GM13976 (cell line): ENCODE measurements at places on chromosomes 7 and 10.
A peak's percentile ranks its signal among the peaks of the same experiment; 100 is the strongest.

DNA sequence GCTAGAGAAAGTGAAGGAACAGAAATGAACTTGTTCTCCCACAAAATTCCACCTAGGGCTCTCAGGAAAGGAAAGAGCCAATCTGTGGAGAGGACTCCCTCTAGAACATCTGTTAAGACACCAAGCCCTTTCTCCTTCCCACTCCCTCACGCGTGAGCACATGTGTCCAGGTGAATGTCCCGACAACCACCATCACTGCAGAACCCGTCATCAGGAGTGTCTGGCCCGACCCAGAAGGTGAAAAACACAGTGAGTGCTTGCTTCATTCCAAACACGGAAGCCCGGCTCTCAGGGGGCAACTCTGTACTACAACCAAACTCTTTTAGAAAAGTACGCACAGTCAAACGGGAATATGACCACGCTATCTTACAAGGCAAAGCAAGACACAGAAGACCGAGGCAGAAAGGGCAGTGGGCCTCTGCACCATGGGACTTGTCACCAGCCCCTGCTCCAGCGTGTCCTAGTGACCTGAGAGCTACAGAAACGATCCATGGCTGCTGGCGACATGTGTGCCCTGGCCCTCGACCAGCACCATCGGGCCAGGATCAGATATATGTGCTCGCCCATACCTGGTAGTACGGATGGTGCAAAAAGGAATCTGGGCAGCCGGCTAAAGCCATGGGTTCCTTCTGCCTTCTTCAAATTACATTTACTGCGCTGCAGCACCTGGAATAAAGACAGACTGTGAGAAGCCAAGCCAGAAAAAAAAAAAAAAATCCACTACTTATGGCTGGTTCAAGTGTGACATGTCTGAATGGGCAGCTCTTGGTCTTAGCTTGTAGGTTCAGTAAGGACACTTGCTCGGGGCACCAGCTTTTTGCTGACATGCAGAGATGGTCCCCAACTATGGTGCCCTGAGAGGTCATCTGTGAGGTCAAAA is 50.8 kb downstream of the GRB10 start:
- no peak for DNase-seq

GRCh38 chr7:101031082-101031481 is 11.2 kb downstream of the MUC17 start:
- DNase-seq = no peak

GRCh38 chr7:143243111-143243510 is 20.1 kb upstream of the GSTK1 start:
- DNase-seq = no peak

DNA sequence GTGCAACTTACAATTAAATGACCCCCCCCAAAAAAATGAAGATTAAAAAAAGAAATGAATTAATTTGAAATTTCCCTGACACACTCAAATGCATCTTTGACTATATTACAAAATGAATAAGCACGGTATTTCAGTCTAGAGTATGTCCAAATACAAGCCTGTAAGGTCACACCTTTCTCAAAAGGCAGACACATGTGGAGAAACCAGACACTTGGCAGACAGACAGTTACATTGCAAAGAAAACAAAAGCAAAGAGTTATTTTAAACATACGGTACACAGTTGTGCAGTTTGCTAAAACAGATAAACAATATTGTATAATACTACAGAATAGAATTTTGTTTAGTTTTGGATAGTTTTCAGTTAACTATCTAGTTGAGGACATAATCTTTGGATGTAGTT is 153.0 kb downstream of the ATE1 start:
- DNase-seq = no peak

- no peak for DNase-seq
Measured at GRCh38 chr10:45553155-45553554, 119.4 kb downstream of the ZFAND4 start.

GRCh38 chr7:139127648-139128047 is 18.1 kb upstream of the ZC3HAV1 start:
- no peak for DNase-seq

DNA sequence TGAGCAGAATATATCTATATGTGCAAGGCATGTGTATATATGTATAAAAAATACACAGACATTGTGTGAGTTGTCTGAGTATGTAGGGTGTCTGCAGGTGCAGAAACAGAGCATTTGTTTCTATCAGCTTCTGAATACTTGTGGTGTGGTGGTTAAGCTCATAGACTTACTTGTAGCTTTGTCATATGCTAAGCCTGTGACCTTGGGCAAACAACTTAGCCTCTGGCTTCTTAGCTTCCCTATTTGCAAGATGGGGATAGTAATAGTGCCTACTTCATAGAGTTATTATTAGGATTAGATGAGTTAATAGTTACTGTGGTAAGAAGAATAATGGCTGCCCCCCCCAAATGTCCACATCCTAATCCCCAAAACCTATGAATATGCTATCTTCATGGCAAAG is 28.2 kb upstream of the PAX2 start:
- no peak for DNase-seq

DNA sequence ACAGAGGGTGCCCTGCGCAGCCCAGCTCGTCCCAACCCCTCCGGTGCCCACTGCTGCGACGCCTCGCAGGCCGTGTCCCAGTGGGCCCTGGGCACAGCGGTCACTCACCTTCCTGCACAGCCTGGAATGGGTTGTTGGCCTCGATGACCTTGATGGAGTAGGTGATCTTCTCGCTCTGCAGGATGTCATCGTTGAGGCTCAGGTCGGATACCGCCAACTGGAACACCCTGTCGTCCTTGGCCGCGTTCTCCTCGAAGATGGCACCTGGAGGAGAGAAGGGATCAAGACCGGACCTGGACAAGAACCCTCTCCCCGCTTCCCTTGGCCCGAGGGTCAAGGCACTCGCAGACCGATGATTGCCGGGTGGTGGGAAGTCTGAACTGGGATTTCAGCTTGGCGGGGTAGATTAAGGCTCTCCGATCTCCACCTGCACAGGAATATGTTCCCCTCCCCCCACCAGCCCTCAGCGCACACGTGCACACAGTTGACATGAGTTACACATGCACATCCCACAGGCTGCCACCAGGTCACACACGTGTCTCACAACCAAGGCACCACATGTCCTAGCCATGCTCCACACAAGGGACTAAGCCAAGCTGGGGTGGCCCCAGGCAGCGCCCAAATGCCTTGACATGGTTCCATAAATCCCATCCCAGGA is 2.6 kb downstream of the GRID1 start:
- DNase-seq = no peak

GRCh38 chr10:116838143-116838725 is 11.1 kb upstream of the ENO4 start:
- DNase-seq = peak; percentile 31

DNA sequence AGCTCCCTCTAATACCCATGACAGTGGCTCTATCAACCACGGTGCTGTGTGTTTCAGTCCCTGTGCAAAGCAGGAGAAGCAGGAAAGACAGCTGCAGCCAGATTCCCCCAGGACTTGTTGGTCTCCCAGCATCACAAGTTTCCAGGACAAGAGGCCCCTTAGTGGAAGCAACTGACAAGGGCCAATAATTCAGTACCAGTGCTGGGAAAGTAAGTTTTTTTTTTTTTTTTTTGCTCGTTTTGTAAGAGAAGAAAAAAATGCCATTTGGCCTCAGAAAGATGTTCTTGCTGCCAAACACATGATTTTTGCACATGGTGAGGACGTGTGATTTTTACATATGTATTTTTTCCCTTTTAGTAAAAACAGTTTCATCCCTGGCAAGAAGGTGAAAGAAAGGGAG is 284.2 kb upstream of the ZMIZ1 start:
- DNase-seq = no peak

- DNase-seq = no peak
Measured at GRCh38 chr10:129523031-129523722, 56.1 kb downstream of the MGMT start.

DNA sequence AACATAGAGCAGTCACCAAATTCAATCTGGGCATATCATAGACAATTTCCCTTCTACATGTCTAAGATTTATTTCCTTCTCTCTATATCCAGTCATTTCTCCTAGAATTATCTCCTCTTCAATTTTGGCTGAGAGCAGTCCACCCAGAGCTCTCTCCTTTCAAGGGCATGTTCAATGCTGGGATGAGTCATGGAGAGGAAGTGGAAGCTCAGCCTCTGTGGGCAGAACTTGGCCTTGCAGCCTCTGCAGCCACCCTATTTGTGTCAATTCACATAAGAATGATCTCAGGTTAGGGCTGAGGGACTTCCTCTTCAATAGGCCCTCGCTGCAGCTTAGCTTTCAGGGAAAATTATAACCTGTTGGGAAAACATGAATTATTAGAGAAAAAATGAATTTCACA is 560.8 kb downstream of the POM121L12 start:
- no peak for DNase-seq

DNA sequence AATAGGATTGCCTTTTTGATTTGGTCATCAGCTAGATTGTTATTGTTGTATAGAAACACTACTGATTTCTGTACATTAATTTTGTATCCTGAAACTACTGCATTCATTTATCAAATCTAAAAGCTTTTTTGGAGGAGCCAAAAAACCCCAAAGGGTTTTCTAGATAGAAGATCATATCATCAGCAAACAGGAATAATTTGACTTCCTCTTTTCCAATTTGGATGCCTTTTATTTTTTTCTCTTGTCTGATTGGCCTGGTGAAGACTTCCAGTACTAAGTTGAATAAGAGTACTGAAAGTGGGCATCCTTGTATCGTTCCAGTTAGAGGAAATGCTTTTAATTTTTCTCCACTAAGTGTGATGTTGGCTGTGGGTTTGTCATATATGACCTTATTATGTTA is 10.6 kb upstream of the ENTPD7 start:
- DNase-seq = no peak
